IPS DF 19.7 (cell line): ENCODE measurements at places on chromosomes 7 and 10.

GRCh38 chr7:20311743-20312042 lies 19.0 kb upstream of the ITGB8 start:
- DNase-seq, result no peak

DNA sequence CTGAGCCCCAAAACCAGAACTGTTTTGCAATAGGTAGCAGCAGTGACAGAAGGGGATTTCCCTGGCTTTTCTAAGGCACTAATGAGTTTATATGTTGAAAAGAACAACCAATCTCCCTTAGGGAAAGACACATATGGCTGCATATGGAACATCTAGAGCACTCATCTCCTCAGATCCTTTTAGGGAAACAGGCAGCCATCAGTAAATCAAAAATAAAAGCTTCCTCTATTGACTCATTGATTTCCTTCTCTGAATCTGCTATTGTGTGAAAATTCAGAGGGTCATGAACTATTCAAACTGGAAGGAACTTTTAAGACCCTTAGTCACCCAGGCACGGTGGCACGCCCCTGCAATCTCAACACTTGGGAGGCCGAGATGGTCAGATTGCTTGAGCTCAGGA lies 110.9 kb upstream of the NANOS1 start:
- no peak for DNase-seq

DNA sequence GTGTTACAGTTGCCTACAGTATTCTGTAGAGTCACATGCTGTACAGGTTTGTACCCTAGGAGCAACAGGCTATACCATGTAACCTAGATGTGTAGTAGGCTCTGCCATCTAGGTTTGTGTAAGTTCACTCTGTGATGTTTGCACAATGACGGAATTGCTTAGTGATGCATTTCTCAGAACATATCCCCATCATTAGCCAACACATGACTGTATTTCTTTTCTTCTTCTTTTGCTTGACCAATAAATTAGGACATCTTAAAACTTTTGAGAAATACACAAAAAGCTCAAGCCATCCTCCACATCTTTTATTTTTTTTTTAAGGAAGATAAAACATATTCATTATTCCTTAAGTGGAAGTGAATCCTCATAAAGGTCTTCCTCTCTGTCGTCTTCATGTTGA lies 5.4 kb upstream of the PFKFB3 start:
- DNase-seq, result no peak

DNA sequence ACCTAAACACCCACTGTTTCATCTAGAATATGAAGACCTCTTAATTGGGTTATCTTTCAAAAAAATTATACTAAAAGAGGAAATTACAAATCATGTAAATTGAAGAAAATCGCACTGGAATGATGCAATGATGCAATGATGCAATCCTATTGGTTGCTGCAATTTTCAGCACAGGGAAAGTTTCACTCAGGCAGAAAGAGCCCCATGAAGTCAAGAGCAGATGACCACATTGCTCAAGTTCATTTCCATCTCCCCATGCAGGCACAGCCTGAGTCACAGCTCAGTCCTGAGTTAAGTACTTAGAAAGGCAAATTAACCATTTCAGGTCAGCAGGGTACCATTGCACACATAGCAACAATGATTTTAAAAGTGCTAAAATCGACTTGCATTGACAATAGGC lies 180.3 kb upstream of the MYO3A start:
- no peak for DNase-seq

DNA sequence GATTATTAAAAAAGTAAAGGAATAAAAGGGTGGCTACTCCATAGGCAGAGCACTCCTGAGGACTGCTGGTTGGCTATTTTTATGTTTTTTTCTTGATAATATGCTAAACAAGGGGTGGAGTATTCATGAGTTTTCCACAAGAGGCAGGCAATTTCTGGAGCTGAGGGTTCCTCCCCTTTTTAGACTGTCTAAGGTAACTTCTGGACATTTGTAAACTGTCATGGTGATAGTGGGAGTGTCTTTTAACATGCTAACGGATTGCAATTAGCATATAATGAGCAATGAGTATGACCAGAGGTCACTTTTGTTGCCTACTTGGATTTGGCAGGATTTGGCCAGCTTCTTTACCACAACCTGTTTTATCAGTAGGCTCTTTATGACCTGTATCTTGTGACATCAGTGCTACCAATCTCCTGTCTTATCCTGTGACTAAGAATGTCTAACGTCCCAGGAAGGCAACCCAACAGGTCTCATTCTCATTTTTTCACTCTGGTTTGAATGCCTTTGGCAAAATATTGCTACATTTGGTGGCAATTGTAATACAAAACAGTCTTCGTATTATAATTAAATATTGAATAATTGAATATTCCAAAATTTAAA lies 587.8 kb upstream of the POM121L12 start:
- DNase-seq, result no peak

- DNase-seq, result peak; percentile 12
Measured at GRCh38 chr10:117899181-117899683, 147.5 kb downstream of the RAB11FIP2 start.

DNA sequence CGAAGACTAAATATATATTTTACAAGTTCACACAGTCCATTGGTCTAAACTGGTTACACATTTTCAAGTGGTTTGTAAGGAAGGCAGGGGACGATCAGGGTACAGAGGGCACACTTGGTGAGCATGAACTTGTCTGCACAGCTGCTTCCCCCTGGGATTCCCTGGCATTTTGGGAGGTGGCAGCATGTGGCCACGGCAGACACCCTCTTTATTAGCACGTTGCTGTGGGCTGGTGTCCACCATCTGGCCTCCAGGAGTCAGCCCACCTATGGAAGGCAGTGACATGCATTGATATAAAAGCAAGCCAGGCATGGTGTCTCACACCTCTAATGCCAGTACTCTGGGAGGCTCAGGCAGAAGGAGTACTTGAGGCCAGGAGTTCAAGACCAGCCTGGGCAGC lies 350.2 kb downstream of the TYW1 start:
- no peak for DNase-seq

DNA sequence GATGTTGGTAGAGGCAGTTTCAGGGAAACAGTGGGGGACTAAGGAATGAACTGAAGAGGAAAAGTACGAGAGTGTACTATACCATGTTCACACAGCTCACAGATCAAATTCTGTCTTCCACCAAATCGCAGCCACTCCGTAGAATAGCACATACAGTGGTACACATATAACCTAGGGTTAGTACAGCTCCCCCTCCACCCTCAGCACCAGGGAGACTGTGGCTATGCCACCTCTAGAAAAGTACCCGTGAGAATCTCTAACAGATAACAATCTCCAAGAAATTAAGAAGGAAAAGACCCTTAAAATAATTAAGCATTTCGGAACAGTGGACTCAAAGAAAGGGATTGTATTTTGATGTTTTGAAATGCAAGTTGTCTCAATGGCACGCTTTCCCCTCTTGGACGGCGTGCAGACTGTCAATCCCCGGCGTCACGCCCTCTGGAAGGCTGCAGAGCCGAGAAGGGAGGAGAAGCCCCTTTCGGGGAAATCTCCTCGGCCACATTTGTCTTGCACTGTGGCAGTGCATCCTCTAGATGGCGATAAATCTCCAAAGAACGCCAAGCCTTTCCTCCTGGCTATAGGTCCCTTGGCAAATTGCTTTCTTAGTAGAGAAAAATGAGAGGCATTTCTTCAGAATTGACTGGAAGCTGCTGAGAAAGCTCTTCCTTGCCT lies 345.0 kb downstream of the REEP3 start:
- no peak for DNase-seq

- no peak for DNase-seq
Measured at GRCh38 chr7:50853311-50853710, 70.6 kb upstream of the GRB10 start.

DNA sequence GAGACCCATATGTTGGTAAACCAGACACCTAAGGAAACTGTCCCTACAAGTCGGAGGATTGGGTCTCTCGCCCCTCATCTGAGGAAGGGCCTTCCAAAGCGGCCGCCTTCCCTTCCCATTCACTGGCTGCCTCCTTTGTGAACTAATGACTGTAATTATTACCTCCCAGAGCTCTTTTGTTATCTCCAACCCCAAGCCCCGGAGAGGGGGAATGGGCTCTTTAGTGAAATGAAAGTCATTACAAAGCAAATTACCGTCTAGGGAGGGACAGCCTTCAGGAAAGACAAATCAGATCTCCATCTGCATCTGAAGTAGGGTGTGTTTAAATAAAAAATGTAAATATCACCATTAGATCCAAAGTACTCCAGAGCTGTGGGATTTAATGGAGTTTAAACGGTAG lies 2.6 kb upstream of the GAD2 start:
- DNase-seq, result peak; percentile 91

DNA sequence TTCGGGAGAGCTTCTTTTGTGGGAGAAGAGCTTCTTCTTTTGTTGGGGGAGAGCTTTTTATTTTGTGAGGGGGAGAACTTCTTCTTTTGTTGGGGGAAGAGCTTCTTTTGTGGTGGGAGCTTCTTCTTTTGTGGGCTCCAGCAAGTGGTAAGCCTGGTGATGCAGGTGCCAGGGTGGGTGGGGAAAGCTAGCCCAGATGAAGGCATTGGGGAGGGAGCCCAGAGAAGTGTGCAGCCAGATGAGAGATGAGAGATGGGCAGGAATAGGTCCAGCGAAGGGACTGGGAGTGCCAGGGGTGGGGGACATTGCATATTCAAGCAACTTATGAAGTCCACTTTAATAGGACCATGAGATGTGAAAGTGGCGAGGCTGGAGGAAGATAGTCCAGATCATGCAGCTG lies 9.7 kb downstream of the ADRA2A start:
- DNase-seq, result no peak

GRCh38 chr7:111958896-111959295 lies 247.3 kb downstream of the DOCK4 start:
- no peak for DNase-seq

- DNase-seq, result no peak
Measured at GRCh38 chr10:3786295-3787015, 1.4 kb upstream of the KLF6 start.

DNA sequence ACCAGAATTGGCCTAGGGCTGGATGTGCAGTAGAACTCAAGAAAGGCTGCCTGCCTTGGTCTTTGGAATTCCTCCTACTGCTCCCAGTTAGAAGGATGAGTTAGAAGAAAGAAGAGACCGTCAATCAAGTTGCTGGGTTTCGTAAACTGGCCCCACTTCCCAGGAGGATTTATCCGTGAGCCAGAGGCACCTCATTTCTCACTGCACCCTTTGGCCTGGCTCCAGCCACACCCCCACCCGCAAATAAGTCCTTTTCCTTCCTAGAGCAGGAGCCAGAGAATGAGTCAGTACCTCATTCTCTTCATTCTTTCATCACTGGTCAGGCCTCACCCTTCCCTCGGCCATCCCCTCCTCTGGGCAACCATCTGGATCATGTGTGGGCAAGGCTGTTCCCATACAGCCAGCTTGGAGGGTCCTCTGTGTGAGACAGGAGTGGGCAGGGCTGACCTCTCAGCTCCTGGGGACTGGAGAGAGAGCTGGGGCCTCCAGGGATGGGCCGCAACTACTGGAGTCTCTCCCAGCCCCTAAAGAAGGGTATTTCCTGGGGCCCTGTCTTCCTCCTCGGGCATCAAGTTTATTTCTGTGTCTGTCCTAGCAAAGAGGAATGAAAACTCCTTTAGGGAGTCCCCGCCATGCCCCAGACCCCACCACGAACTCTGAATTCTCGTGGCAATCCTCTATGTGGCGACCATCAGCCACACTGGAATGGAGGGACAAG lies 87.2 kb upstream of the DUSP5 start:
- DNase-seq, result no peak

DNA sequence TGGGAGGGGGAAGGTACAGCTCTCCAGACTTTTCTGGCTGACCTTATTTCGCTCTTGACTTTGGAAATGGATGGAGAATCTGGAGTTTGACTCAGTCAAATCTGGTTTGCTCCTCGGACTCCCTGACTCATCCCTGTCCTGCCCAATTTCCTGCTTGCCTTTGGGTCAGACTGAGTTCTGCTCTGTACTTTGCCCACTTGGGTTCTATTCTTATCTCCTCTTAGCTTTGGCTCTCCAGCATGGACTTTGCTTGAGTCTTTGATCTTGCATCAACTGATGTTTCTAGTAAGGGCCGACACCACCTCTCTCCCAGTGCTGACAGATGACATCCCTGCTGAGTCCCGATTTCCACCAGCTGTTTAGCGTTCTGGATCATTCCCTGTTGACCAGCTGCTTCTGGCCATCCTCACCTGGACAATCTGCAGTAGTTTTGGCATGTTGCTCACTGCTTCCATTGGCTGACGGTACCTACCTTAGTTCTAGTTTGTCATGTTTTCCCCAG lies 335.3 kb downstream of the SUGCT start:
- DNase-seq, result no peak

DNA sequence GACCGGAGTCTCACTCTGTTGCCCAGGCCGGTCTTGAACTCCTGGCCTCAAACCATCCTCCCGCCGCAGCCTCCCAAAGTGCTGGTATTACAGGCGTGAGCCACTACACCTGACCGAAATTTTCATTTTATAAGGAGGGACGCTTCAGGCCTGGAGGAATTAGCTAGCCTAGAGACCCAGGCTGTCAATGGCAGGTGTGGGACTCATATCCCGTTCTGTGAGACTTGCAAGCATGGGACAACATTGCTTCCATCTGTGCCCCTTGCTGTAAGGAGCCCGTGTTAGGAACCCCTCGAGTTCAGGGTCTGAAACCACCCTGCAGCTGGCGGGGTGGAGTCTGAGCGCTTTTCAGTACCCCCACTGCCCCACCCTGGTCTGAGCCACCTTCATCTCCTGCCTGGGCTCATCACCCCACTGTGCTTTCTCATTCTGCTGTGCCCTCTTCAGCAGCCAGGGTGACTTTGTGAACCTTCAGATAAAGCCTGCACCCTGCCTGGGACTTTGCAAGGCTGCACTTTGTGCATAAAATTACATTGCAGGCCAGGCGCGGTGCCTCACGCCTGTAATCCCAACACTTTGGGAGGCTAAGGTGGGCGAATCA lies 1.3 kb upstream of the DAGLB start:
- no peak for DNase-seq

GRCh38 chr10:75438275-75438674 lies 6.9 kb downstream of the LRMDA start:
- no peak for DNase-seq

DNA sequence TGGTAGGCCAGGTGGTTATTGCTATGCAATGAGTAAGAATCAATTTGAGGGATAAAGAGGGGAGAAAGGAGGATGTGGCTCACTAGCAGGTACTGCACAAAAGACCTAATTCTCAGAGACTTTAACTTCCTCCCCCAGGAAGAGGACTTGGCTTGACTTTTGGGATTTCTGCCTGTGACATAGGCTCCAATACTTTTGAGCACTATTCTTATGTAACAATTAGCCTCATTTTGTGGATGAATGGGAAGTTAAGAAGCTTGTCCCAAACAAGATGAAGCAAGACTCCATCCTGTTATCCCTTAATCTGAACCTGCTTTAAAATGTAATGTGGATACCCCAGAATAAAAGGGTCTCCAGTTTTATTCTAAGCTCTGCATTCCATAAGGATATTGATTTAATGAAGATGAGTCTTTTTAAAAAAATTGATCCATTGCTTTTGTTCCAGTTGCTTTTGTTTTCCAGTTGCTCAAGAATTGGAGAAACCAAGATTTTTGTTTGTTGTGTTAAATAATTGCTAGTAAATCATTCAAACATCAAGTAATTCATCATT lies 218.5 kb downstream of the SNX13 start:
- DNase-seq, result no peak

DNA sequence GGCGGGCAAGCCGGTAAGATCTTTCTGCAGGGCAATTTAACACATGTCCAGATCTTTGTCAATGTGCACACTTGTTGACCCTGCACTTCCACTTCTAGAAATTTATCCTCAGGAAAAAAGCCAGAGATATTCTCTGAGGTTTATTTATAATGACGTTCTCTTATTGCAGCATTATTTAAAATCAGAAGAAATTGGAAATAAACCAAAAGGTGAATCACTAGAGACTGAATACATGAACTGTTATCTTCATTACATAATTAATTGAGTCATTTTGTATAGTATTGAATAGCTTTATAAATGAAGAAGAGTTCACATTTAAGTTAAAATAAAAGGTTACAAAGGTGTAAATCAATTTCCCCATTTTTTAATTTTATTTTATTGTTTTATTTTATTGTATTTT lies 16.3 kb upstream of the SAR1A start:
- no peak for DNase-seq
